Tibial nerve (tissue), 4 donors: ENCODE measurements at places on chromosomes 2 and 18.

DNA sequence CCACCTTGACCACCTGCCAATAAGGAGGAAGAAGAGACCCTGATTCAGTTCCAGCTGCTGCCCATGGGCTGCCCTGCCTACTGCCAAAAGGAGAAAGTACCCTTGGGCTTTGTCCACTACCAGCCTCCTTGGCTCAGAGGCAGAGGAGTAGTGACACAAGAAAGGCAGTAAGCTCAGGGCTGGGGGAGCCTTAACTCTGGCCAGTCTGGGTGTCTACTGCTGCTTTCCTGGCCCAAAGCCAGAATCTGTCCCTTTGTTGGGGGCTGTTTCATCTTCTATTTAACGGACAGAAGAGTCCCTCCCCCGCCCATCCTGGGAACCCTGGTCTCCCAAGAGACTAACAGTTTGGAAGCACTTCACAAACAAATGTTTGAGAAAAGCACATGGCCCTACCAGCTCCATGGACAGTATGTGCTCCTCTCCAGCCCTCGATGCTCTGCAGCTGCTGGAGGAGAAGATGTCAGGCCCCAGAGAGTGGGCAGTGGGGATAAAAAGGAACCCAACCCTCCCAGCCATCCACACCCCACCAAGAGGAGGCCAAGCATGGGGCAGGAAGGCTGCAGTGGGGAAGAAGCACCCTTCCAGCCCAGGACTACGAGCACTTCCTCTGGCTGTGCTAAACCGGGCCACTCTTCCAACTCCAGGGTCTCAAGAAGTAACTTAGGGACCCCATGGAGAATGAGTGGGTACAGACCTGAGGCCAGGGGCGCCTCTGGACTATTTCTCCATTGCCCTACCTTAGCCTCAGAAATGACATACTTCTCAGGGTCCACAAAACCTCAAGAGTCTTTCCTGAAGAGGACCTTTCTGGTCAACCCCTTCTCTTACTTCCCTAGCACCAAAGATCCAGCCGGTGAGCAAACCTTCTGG lies 1.2 kb downstream of the ATG9A start:
- DNase-seq, result no peak

DNA sequence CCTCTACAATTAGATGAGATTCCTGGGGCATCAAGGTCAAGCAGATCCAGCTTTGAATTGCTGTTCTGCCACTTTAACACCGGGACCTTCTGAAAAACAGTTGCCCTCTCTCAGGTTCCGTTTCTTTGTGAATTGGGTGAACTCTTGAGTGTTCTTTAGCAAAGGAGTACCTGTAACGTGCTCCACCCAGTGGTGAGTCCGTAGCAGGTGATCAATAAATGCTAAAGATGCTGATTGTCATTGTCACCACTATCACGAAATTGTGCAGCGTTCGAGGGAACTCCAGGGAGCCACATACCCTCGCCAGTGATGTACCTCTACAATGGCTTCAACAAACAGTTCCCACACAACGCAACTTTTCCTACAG lies 81.9 kb downstream of the TCF7L1 start:
- DNase-seq, result no peak

DNA sequence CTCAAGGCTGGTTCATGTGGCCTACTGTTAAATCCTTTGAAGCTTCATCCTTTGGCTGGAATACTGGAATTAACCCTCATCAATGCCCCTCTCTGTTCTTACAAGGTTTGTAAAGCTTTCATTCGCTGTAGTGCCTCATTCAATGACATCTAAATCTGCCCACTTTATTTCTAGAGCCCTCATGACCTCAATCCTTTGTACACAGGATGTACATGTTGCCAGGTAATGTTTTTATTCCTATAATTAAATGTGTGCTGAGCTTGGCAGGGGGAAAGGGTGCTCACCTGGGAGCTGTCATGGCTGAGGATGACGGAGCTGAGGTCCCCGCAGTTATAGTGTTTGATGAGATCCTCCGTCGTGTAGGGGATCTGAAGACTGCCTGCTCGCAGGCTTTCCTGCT lies 39.3 kb downstream of the TRABD2A start:
- no peak for DNase-seq

GRCh38 chr2:160278101-160278878 lies 78.2 kb upstream of the ITGB6 start:
- DNase-seq, result no peak

GRCh38 chr2:218832520-218832919 lies 917 bp upstream of the PRKAG3 start:
- peak; percentile 42 for DNase-seq

- DNase-seq, result no peak
These were observed 108.3 kb downstream of the HNRNPLL start for GRCh38 chr2:38494394-38494793.

DNA sequence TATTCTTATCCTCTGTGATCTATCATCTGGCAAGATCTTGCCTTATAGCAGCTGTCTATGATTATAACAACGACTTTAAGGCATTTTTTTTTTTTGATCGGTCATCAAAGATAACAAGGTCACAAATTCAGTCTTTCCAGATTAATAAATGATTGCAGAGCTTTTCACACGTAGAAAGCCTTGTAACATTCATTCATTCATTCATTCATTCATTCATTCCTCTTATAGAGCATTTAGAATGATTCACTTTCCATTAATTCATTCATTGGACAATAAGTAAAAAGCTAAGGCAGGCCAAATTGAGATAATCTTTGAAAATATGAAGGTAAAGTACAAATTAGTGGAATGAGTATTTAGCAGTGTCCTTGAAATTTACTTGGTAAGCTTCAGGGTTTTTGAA lies 223.7 kb downstream of the NUP35 start:
- no peak for DNase-seq

- DNase-seq, result no peak
These were observed 93.8 kb upstream of the ODC1 start for GRCh38 chr2:10541775-10542432.

DNA sequence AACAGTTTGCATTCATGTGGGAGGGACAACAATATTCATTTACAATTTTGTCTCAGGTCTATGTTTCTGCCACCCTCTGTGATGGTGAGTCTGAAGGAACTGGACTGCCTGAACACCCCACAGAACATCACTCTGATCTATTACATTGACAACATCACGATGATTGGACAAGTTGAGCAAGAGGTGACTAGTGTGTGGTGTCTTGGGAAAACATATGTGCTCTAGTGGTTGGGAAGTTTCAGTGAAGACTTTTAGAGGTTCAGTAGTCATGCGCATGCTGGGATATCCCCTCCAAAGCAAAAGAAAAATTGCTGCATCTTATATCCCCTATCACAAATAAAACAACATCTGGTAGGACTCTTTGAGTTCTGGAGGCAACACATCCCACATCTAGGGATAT lies 18.6 kb upstream of the CTLA4 start:
- no peak for DNase-seq

DNA sequence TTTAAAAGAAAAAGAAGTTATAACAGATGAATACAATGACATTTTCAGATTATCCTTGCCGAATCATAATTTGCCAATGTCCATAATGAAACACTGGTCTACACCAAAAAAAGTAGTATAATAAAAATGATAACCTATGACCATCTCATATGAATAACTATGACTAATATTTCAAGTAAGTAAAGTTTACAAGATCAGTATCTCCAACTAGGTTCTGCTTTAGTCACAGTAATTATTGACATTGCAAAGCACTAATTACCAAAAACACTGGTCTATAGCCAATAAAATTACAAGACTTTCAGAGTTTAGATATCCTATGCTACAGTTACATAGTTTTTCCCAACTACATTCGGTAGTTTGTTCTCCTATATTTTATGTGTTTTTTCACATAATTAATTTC lies 136.7 kb downstream of the MEMO1 start:
- DNase-seq, result no peak

DNA sequence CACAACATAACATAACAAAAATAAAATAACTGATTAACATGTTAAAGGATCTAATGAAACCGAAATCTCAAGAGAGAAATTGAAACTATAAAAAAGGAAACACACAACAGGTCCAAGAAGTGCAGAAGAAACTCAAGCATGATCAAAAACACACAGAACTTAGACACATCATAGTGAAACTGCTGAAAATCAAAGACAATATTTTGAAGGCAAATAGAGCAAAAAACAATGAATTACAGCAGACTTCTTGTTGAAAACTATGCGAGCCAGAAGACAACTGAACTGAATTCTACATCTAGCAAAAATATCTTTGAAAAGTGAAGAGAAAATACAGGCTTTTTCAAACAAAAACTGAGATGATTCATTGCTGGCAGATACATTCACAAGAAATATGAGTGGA lies 61.3 kb downstream of the UGP2 start:
- no peak for DNase-seq

- no peak for DNase-seq
These were observed 712.5 kb upstream of the LRATD1 start for GRCh38 chr2:13919981-13920382.

DNA sequence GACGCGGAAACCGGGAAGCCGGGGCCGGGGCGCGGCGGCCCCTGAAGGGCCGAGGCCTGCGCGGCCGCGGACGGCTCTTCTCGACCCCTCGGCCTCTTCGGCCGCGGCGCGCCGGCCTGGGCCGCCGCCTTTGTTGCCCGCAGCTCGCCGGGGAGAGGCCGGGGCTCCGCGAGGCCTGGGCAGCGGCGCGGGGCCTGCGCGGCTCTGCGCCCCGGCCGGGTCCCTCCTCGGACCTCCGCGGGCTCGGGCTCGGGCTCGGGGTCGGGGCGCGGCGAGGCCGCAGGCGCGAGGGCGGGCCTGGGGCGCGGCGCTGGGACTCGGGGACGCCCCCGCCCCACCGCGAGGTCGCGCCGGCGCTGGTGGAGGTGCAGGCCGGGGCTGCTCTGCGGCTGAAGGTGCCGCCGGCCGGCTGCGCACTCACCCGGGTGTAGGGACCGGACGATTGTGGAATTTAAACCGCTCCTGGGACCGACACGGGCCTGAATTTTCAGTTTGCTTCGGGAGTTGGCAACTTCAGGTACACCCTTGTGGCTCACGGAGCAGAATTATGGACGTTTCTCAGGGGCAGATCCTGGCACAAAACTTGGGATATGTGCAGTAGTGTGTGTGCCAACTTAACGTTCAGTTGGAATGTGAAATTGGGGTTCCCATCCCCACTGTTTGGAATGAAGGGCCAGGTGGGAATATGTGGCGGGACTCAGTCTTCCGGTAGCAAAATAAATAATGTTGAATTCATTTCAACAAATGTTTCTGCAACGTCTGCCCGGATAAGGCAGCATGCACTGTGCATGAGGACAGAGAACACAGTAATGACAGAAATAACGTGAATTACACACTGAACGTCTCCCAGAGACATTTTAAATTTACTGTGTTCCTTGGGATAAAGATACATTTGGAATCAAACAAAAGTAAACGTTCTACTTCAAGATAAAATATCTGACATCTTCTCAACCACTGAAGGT lies 787 bp downstream of the SOCS6 start:
- no peak for DNase-seq

DNA sequence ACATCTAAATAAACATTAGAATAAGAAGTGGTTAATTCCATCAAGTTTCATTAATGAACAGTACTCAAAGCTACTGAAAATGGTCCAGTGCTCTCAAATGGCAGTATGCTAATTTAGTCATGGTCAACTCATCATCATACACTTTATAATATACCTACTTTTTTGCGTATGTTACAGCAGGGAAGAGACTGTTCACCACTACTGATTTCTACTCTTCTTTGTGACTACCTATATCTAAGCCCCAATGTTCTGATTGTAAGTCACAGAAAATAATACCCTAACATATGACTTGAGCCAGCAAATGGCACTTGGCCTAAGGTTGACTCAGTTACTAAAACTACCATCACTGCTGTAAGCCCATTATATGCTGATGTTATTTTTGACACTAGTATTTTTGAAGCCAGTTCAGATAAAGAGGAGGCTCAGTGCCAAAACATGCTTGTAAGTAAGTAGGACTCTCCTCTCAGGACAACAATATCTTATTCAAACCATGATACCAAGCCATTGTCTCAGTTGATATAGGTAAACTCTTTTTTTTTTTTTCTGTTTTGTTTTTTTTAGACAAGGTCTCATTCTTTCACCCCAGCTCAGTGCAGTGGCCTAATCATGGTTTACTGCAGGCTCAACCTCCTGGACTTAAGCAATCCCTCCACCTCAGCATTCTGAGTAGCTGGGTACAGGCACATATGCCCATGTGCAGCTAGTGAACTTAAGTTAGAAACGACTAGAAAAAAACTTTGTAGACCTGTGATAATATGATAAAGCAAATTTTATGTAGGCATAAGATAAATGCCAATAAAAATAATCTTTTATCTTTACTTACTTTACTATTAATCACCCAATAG lies 266.9 kb downstream of the ZNF385B start:
- no peak for DNase-seq

DNA sequence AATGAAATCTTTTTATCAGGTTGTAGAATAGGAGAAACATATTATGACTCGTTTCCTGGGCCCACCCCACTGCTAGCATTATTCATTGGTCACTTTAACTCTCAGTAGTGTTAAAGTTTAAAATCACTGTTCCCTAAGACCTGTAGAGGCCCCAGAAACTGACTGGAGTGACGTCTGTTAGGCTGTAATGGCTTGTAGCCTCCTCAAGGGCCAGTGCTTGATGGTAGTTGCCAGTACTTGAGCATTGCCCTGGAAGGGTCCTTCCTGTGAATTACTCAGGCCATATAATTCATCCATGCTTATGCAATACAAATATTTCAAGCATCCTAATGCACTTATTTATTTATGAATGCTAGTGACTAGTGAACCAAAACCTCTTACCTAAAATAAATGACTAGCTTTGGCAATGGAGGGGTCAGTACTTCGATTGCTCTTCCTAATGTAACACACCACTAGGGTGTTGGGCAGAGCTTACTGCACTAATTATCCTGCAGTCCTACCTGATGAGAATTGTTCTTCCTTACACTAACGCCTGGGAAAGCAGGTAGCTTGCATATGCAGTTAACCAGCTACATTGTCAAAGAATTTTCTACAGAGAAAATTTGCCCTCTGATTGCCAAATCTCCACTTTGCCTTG lies 31.2 kb downstream of the ARHGAP25 start:
- no peak for DNase-seq

DNA sequence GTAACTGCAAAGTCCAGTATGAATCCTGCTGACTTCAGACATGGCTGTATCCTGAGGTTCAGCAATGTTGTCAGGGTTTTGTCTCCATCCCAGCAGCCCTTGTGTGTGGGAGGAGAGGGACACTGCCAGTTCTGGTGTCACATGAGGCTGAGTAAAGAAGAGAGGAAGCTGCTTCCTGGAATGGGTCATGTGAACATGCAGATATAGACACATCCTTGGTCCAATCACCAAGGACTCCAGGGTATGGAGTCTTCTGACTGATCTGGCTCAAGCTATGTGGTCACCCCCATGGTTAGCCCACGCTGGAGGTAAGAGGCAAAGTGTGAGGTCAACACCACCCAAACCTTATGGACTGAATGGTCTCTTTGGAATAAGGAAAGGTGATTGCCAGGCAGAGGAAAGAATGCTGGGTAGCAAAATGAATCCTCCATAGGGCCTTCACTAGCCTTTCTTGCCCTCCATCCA lies 134.4 kb upstream of the SLC1A4 start:
- no peak for DNase-seq

DNA sequence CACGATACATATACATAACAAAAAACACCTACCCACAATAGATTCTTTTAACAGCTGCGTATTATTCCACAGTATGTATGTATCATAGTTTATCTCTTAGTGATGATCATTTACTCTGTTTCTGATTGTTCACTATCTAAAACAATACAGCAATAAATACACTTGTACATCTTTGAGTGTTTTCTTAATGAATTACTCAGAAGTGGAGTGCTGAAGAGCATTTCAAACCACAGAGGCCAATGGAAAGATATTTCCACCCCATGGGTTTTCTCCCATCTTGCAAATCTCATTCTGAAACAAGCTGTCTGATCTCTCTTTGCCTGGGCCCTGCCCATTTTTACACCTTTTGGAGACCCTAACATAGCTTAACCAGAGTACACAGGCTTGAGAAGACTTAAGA lies 113.8 kb upstream of the KLF7 start:
- no peak for DNase-seq
